Adipose tissue (tissue), 3 donors: ENCODE measurements at places on chromosomes 4 and X. TPM values are rescaled to one million over a fixed set of nuclear protein-coding genes. Genes with fewer than 3 reads are reported as not detected.

The CYBB gene
- polyA plus RNA-seq = 2.8 TPM

The CT55 gene
- not detected for polyA plus RNA-seq

The SCD5 gene
- 18.6 TPM for polyA plus RNA-seq

The PARM1 gene
- 11.3 TPM for polyA plus RNA-seq

The ZAR1 gene
- polyA plus RNA-seq = not detected

The AKAP14 gene
- polyA plus RNA-seq = not detected

The TLR10 gene
- polyA plus RNA-seq = 0.15 TPM

The TNIP3 gene
- not detected for polyA plus RNA-seq

The UGT2B15 gene
- 1.1 TPM for polyA plus RNA-seq

The PFKFB1 gene
- 31.0 TPM for polyA plus RNA-seq

The NSUN7 gene
- polyA plus RNA-seq = 0.79 TPM

The PNMA6F gene
- polyA plus RNA-seq = not detected

The TMPRSS11B gene
- polyA plus RNA-seq = 0.11 TPM

The GCNA gene
- 1.7 TPM for polyA plus RNA-seq

The ANOS1 gene
- 0.90 TPM for polyA plus RNA-seq

The ANXA3 gene
- 82.6 TPM for polyA plus RNA-seq

The PITX2 gene
- polyA plus RNA-seq = 0.12 TPM

The GAGE13 gene
- not detected for polyA plus RNA-seq

The RBM47 gene
- polyA plus RNA-seq = 11.5 TPM

The SLC25A53 gene
- polyA plus RNA-seq = 6.8 TPM

The ARX gene
- polyA plus RNA-seq = 0.06 TPM
